Umbilical cord (tissue), 2 donors: ENCODE measurements at places on chromosomes 1 and 21. TPM values are rescaled to one million over a fixed set of nuclear protein-coding genes. Genes with fewer than 3 reads are reported as not detected.

DNA sequence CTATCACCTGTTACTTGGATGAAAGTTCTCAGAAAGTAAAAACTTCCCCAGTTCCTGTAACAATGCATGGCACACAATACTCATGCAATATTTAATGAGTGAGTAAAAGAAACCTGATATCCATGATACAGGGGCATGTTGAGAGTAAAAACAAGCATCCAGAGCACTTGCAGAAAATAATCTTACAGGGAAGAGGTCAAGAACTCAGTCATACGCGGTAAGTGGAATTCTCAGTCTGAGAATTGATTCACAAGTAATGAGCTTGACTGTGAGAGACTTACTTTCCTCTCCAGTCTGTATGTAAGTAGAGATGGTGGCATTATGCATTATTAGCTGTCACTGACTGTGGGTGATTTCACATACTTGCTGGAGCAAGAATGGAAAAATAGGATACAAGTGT is 976.9 kb downstream of the BRINP3 start:
- DNase-seq = no peak

DNA sequence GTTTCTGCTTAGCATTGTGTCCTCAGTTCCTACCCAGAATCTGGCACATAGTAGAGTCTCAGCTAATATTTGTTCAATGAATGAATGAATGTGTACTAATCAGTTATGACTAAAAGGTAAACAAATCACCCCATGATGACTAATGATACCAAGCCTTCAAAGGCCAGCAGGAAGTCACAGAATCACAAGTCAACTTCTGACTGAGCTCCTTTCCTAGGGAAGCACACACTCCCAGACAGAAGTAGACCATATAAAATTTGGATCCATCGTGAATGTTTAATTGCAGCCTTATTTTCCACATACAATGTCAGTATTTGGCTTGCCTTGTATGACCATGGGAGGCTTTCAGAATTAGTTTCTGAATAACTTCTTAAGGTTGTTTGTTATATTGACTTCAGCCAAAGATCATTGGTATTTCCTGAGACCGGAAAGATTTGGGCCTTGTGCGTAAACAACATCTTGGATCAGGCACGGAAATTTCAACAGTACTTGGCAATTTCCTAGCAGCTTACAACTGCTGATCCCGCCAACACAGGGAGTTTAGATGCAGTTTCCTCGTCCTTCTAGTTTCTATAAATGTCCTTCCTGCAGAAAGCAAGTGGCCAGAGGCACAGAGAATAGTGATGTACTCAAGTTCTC is 185.9 kb upstream of the ATP1B1 start:
- DNase-seq = peak; percentile 18

- no peak for DNase-seq
These were observed 2.2 kb upstream of the CD1B start for GRCh38 chr1:158333405-158334155.

GRCh38 chr1:101150670-101151069 is 86.1 kb upstream of the S1PR1 start:
- no peak for DNase-seq

DNA sequence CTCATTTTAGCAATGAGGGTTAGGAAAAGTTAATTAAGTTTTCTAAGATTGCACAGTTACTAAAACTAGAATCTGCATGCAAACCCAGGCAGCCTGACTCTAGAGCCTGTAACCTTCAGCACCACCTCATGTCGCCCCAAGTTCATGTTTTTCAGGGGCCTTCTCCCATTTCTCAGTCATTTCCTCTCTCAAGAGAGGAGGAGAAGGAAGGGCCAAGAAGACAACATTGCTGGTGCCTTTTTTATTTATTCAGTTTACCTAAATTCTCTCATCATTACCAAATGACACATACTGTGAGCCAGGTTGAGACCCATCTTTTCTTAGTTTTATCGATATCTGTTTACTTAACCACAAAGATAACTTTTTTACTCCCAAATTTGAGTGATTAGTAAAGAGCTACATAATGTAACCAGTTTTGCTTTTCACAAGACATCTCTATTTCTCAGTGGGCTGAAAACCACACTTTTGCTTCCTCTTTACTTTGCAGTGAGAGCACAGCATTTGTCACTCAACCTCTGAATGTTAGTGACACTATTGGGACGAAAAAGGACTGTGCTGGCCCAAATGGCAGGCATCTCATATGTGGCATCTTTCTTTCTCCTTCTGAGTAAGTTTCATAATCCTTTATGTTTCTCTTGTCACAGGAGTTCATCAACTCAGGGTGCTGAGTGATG is at the start of gene CD101:
CD101 (plus strand) TSS at position 507 of the 674 bp plus-strand sequence; CDS start at position 565, 58 bp downstream.
- DNase-seq = no peak

The CLCA1 gene
- total RNA-seq = 0.72 TPM

DNA sequence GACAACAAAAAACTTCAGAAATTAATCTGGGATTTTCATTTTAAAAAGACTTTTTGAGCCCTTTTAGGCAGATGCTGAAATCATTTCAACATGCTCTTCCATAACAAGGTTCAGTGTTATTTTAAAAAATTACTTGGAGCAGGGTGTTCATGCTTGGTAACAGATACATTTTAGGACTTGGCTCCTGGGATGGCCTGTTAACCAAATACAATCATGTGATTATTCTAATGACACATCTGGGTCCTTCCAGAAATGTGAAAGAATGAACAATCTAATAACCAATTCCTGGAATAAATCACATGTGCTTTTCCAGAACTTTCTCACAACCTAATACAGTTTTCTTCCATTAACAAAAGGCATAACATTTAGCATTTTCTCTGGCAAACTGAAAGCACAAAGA is 379.8 kb upstream of the RUNX1 start:
- DNase-seq = no peak

DNA sequence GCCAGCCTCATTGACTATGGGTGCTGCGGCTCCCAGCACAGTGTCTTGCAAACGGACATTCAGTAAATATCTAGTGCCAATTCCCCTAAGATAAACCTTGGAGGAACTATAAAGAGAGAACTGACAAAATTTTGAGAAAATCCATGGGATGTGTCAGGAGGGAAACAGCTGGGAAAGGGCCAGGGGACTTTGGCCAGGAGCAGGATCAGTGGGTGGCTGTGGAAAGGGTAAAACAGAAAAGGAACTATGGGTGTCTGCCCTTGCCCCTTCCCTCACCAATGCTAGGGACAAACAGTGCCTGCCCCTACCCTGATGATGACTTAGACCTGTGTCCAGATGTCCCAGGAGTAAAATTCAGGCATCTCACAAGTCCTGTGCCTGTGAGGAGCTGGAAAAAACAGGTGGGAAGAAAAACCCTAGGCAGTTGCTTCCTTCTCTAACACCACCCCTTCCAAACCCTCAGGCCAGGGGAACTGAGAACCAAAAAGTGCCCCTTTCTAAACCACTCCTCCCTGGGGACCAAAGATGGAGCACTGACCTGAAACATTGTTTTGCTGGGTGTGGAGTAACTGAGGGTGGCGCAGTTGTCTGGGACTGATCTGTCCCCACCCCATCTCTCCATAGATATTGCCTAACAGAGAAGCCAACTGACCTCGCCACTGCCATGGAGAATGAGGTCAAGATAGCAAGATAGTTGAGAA is 22.1 kb upstream of the IFNAR2 start:
- DNase-seq = no peak

The FALEC gene
- total RNA-seq = not detected

The SELL gene
- 3.1 TPM for total RNA-seq

DNA sequence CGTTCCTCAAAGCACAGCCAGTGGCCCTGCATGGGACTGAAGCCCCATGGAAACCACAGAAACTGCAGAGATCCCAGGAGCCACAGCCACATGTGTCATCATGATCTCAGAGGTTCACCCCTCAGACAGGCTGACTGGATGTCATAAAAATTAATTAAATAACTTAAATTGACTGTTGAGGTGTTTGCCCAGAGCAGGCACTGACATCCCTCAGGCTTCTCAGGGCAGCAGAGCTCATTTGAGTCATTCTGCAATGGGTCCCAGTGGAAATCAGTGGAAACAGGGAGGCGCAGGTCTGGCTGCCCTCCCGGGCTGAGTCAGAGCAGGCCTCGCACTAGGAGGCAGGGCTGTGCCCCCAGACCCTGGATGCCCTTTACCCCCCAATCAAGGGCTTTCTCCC is 135.1 kb downstream of the CDC7 start:
- no peak for DNase-seq

The TEX38 gene
- 4.3 TPM for total RNA-seq

The AHDC1 gene
- total RNA-seq = 10.8 TPM
